Left lung (tissue), 14 donors: ENCODE measurements at places on chromosomes 4 and X. TPM values are rescaled to one million over a fixed set of nuclear protein-coding genes. Genes with fewer than 3 reads are reported as not detected.

DNA sequence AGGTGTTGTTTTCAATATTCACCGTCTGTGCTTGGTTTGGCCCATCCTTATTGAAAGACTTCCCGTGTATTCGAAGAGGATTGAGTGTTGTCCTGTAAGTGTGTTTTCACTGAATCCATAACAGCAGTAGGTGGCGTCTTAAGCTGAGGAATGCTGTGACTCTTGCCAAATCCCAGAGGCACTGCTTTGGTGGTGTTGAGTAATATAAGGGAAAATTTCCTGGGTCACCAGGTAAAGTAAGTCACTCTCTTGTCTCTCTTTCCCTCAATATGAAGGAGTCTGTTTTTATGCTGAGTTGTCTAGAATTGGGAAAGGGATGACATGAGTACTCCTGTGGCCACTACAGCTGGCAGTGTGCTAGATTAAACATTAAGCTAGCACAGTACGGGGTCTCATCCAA is 146.7 kb upstream of the ZXDB start:
- no peaks in the 10 kb centered on the region for H3K4me1 ChIP-seq
- no peak overlapping the region for H3K4me3 ChIP-seq
- no peaks in the 10 kb centered on the region for H3K27me3 ChIP-seq
- no peak overlapping the region for H3K27ac ChIP-seq
- H3K36me3 ChIP-seq, result no peaks in the 10 kb centered on the region

Gene FAT1
- 70.3 TPM for total RNA-seq

- H3K27ac ChIP-seq, result no peak overlapping the region
- DNase-seq, result no peak
- no peaks in the 10 kb centered on the region for H3K4me1 ChIP-seq
- H3K27me3 ChIP-seq, result no peaks in the 10 kb centered on the region
These were observed 912.5 kb downstream of the C4orf33 start for GRCh38 chr4:130008461-130008860.

GRCh38 chrX:20267931-20268701 is 1.4 kb upstream of the RPS6KA3 start:
- H3K36me3 ChIP-seq, result no peaks in the 10 kb centered on the region
- peak; percentile 69 for DNase-seq
- no peaks in the 10 kb centered on the region for H3K4me1 ChIP-seq
- peaks cover 4% of the 10 kb centered on the region for H3K27me3 ChIP-seq
- H3K4me3 ChIP-seq, result peak overlapping the region; percentile 62
- peak overlapping the region; percentile 82 for H3K27ac ChIP-seq

Gene CT45A3
- not detected for total RNA-seq

GRCh38 chr4:102469806-102470205 is 31.4 kb upstream of the NFKB1 start:
- no peaks in the 10 kb centered on the region for H3K4me1 ChIP-seq
- no peak overlapping the region for H3K4me3 ChIP-seq
- H3K36me3 ChIP-seq, result no peaks in the 10 kb centered on the region
- no peak for DNase-seq
- no peaks in the 10 kb centered on the region for H3K27me3 ChIP-seq

Gene WDR45
- 47.5 TPM for total RNA-seq

Gene ZDHHC15
- total RNA-seq, result 2.7 TPM

Gene CCKAR
- not detected for total RNA-seq

DNA sequence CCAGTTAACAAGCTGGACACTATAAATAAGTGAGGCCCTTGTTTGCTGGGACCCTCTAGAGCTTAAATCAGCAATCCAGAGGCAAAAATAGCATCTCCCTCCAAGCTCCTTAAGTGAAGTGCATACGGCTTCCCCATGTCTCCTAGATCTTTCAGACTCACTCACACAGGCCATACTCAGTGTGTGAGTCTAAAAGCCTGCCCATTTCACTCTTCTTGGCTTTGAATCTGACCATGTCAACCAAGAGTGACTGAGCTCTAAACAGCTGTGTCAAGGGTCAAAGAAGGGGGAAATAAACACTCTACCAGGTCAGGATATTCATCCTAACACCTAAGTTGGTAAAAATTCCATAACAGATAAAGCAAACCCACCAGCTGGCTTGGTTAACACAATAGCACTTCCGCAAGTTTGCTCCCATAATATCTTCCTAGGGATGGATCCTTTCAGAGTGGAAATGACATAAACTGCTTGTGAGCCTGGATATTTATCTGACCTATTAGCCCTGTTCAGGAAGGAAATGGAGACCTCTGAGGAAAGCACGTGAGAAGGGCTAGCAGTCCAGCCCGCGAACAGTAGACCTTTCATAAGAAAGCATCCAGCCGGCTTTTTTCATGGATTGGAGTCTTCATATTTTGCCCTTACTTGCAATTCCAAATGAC is 65.6 kb downstream of the MID1 start:
- H3K4me3 ChIP-seq, result no peak overlapping the region
- no peaks in the 10 kb centered on the region for H3K4me1 ChIP-seq
- DNase-seq, result no peak
- H3K27ac ChIP-seq, result no peak overlapping the region

DNA sequence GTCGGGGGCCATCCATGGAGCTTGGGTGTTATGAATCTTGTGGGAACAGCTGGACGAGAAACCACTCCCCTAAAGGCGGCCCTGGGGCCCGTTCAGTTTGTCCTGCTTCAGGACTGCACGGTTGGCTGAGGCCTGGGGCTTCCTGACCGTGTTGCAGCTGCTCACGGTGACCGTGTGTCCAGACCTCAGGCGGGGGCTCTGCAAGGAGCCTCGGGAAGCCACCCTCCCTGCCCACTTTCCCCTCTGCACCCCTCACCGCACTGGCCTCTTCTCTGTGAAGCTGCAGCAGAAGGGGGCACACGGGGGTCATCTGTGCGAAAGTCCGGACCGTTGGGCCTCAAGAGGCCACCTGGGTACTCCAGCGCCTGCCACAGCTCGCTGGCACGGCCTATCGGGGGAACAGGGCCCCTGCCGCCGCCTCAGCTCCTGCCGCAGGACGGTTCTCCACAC is 29.4 kb downstream of the UVSSA start:
- no peak overlapping the region for H3K27ac ChIP-seq
- no peak overlapping the region for H3K4me3 ChIP-seq
- peaks cover 59% of the 10 kb centered on the region for H3K36me3 ChIP-seq
- no peaks in the 10 kb centered on the region for H3K4me1 ChIP-seq
- H3K27me3 ChIP-seq, result no peaks in the 10 kb centered on the region

DNA sequence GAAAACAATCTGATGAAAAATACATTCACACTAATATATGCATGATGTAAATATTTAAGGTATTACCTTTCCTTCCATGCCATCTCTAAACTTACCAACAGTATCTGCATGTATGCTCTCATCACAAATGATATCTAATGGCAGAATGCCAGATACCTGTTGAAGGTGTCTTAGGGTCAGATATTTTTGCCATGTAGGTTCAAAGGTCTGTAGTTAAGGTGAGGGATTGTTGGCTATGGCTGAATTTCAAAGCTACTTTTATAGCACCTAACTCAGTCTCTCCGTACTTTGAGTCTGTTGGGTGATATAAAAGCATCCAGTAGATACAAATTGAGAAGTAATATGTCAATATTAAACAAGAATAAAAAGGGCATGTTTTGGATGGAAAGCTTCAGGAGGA is 19.8 kb upstream of the ANTXR2 start:
- H3K27ac ChIP-seq, result no peak overlapping the region
- no peak overlapping the region for H3K4me3 ChIP-seq

Gene PASD1
- not detected for total RNA-seq
